ENCODE measurements at places on chromosomes 1 and 21.

GRCh38 chr1:159924025-159924790 lies 1.1 kb downstream of the TAGLN2 start:
- DNase-seq = no peak

DNA sequence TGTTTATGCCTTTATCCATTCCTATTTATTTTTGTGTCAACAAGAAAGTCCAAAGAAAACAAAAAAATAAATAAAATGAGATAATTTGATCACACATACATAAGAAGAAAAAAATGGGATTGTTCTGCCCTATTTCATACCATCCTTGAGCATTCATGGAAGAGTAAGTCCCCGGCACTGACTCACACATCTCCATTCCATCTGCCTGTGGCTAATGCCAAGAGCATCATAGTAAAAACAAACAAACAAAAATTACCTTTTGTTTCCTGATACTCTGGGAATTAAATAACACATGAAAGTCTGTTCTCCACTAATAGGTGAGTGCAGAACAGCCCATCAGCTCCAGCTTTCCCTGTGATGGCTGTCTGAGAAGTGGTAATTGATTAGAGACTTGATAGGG lies 48.1 kb upstream of the BACE2 start:
- DNase-seq = no peak

DNA sequence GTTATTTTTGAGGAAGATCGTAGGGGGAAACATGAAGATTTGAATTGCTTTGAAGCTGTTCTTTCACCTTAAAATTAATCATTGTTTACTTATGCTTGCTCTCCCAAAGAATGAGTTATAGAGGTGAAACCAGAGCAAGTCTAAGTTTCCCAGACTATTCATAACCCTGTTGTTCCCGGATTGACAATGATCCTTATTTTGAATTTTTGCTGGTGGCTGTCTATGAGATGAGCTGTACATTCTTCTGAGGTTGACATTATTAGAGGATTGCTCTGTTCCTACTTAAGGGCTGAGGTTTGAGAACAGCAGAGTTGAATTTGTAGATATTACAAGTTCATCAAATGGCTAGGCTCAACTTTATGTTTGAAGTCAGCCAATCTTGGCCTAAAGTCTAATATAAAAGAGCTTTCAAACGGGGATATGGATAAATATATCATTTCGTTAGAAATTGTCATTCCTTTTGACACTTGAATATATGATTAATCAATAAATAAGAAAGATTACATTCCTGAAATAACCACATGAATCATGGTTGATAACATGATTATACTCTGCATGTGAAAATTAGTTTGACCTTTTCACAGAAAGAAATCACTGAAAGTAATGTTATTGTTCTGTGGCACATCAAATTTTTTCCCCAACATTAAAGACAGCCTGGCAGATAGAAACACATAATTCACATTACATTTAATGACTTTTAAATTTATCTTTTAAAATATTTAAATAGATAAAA lies 19.1 kb upstream of the PDE4B start:
- DNase-seq = no peak

- no peak for DNase-seq
Measured at GRCh38 chr1:111354584-111354983, 63.9 kb downstream of the CHIA start.

GRCh38 chr1:206945779-206946178 lies 487 bp downstream of the PIGR start:
- DNase-seq = no peak

DNA sequence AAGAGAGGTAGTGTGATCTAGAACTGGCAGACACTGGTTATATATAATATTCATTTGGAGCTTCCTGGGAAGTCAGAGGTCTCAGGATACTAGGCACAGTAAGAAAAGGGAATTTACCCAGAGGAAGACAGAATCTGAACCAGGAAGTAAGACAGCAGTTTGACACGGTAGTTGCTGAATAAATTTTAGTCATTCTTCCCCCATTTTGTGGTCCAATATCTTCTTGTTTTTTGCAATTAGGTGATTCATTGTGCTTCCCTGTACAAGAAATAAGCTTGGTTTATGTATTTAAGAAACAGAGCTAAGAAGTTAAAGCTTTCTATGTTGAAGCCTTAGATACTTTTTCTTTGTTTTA lies 1.3 kb downstream of the TMEM167B start:
- DNase-seq = no peak

DNA sequence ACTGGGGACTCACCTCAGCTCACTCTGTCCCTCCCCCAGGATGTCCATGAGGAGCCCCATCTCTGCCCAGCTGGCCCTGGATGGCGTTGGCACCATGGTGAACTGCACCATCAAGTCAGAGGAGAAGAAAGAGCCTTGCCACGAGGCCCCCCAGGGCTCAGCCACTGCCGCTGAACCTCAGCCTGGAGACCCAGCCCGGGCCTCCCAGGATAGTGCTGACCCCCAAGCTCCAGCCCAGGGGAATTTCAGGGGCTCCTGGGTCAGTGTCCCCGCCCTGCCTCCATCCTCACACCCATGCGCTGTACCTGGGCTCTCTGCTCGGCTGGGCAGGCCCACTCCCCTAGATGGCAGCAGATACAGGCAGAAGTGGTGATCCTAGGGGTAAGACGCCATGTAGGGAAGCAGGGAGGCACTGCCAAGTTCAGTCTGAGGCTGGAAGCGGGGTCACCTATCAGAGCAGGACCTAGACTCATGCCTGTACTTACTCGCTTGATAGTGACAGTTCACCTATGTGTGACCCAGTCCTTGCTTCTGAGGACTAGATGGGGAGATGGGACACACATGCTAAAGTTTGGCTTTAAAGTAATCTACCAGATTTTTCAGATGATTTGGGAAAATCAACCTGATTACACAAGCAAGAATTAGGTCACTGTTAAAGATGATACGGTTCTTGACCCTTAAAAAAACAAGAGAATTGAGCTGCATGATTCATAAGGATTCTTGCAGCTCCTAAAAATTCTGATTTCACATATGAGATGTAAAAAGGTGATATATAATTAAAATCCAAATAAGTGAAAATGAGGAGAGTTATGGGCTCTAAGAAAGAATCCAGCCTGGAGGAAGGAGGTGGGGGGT lies 38.7 kb downstream of the ETNK2 start:
- DNase-seq = no peak

GRCh38 chr1:14369526-14370213 lies 228.8 kb upstream of the KAZN start:
- DNase-seq = no peak

DNA sequence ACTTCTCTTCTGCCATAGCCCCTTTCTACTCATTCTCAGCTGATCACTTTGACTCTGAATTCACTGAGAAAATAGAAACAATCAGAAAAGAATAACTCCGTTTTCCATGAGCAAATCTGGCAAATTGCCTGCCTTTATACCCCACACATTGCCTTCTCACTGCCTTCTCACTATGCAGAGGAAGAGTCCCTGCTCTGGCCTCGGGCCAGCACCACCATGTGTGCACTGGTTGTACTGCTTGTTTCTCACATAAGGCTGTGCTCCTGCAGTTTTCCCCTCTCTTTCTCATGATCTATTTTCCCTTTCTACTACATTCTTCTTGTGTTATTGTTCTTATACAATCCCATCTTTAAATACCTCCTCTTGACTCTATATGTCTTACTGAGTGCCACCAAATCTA lies 2.3 kb upstream of the HMGCS2 start:
- peak; percentile 37 for DNase-seq

DNA sequence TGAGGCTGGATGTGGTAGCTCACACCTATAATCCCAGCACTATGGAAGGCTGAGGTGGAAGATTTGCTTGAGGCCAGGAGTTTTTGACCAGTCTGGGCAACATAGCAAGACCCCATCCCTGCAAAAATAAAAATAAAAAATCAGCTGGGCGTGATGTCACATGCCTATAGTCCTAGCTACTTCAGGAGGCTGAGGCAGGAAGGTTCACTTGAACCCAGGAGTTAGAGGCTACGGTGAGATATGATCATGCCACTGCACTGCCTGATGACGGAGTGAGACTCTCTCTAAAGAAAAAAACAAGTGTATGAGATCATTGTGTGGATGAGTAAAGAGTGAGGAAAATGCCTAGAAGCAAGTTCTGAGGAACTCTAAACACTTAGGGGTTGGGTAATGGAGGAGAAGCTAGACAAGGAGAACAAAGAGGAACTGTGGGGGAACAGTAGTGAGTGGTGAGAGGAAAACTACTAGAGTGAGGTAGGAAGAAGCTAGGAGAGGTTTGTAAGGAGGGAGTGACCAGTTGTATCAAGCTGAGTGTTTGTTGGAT lies 17.0 kb downstream of the CLIC4 start:
- DNase-seq = no peak

DNA sequence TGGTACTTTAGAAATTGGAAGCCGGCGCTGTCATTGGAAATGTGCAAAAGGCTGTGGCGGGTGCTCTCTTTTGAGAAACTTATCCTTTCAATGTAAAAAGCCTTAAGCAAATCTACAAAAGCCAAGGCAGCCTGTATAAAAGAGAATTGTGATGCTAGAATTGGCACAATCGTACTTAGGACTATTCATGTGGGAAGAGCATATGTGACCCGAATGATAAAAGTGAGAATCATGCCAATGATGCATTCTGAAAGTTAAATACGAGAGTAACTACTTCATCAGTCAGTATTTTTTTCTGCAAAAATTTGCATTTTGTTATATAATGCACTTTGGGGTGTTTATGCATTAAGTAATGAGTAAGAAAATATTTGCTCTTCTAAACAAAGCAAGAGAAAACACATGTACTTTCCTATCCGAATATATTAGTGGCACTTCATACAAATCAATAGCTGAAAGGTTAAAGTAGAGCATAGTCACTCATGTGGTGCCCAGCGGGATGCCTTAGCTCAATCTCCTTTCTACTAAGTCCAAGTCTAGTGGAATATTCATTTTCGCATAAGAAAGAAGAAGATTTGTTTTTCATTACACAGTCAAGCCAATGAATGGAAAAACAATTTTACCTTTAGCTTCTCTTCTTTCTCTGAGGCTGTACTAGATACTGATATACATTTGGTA lies 1256.6 kb upstream of the B3GALT2 start:
- DNase-seq = no peak

DNA sequence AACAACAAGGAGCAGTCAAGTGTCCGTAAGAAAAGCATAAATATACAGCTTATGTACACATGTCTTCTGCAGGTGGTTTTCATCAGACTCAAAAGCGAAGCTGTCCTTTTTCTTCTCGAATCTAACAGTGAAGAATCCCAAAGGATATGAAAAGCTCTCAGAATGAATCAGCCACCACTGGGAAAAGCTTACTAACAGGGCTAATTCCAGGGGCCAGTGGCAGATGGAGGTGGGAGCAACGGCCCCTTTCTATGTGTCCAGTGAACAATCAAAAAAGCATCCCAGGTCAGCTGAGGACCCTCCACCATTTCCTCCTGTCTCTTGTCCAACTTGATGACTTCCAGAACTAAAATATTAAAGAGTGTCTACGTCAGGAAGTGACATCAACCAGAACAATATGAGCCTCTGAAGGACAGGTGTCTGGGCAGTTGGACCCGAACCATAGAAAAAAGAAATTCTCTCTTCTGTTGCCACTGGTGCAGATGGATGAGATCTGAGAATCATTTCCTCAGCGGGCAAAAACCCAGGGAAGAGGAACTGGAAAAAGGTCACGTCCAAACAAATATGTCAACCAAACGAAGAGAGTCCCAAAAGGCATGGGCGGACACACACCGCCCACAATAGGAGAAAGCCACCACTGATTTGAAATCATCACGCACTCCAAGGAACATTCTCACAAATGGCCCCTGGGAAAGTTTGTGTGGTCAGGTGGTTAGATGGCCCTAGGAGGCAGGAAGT lies 70.4 kb upstream of the TIAM1 start:
- no peak for DNase-seq

- DNase-seq = no peak
Measured at GRCh38 chr1:179187043-179187442, 42.4 kb downstream of the ABL2 start.

DNA sequence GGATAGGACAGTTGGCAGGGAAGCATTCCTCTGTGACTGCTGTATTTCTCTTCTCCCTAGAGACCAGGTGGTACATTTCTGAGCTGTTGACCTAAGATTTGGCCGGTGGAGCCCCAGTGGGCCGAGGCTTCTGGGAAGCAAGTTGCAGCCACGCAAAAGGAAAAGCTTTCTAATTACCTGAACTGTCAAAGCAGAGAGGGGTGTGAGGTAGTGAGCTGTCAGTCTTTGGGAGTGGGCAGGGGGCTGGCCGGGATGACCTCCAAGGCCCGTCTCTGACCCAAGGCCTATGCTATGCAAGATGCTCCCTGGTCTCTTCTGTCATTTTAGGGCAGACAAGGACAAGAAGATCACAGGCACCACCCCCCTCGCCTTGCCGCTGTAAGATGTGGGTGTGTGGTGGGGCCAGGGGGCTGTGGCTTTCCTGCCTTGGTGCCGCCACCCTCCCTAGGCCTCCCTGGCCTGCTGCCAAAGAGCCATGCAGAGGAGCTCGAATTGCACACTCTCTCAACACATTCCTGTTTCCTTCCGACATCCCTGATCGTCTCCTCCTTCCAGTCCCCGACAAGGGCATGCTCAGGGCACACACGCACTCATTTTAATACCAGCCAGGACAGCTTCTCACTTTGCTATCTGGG lies 7.7 kb downstream of the PADI1 start:
- peak; percentile 75 for DNase-seq

- peak; percentile 4 for DNase-seq
Measured at GRCh38 chr1:181430015-181430885, 53.1 kb upstream of the CACNA1E start.

- peak; percentile 66 for DNase-seq
Measured at GRCh38 chr1:8687039-8687438, 130.4 kb downstream of the RERE start.

DNA sequence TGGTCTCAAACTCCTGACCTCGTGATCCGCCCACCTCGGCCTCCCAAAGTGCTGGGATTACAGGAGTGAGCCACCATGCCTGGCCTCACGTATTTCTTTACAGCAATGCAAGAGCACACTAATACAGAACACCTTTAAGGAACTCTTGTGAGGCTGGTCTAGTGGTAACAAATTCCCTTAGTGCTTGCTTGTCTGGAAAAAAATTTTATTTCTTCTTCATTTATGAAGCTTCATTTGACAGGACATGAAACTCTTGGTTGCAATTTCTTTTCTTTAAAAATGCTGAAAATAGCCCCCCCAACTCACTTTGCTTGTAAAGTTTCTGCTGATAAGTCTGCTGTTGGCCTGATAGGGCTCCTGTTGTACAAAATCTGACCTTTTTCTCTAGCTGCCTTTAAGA lies 248.8 kb downstream of the SMYD3 start:
- DNase-seq = no peak

- DNase-seq = no peak
Measured at GRCh38 chr1:210321552-210321951, 7.2 kb upstream of the HHAT start.

GRCh38 chr21:41059871-41060270 lies 108.1 kb upstream of the BACE2 start:
- no peak for DNase-seq

DNA sequence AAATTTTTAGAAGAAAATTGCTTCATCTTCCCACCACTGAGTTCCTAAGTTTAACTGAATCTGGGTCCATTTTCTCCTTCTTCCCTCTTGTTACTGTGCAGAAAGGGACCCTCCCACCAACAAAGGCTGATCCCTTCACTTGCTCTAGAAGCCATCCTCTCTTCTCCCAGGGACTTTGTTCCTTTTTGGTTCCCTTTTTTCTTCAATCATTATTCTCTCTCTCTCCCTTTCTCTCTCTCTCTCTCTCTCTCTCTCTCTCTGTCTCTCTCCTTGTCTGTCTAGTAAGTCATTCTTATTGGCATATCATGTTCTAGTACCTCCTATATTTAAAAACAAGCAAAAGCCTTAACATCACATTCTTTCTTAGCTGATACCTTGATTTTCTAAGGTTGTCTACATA lies 31.7 kb upstream of the GADD45A start:
- no peak for DNase-seq
